NCI-H526 (cell line): ENCODE measurements at places on chromosomes 12 and 14.

GRCh38 chr12:108806346-108806745, 51.0 kb downstream of the SSH1 start:
- no peak for DNase-seq

- DNase-seq = no peak
Observed at GRCh38 chr12:54060975-54061778, 7.5 kb downstream of the HOXC4 start.

DNA sequence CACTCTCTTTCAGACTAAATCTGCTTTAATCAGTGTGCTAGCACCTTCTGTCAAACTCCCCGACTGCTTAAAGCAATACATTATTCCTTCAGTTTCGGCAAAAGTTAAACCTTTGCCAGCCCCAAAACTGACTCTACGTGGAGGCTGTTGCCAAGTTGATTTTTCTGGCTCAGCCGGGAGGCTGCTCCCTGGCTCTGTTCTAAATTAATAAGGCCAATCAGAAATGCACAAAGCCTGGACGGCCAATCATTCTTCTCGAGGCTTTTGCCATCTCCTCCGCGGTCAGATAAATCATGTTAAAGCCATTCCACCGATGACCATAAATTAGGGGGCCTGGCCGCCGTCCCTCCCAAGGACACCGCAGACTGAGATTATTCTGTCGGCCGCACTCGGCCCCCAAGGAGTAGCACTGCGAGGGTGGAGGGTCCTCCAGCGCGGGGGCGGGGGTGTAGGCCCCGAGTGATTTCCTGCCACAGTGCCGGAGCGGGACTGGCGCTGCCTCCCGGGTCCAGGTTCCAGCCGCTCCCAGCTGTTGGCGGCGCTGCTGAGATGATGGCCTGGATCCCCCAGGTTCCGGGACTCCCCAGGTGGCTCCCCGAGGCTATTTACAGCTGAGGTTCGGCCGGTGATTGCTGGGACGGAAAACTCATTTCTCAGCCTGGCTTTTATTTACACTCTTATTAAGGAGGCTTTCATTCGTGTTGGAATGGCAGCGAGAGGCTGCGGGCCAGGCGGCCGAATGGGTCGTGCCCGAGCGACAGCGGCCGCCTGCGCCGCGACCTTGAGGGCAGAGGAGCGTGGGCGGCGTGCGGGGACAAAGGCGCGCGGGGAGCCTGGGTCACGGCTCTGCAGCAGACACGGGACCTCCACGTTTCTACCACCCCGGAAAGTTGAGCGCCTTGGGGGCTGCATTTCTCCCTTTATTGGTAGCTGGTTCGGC, 165.1 kb downstream of the MON2 start:
- DNase-seq = no peak

DNA sequence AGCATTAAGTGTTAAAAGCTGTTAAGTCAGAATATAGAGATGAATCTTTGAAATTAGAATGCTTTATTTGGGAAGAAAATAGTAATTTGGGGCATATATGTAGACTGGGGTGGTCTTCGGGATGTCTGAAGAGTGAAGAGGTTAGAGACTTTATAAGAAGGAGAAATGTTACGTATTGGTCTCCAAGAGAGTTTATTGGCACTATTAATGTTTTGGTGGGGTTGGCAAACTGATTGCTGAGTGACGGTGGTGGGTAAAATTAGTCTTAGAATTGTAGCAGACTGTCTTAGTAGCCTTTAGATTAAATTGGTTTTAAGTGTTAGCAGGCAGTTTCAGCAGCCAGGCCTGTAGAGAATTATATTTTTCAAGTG, 4.9 kb upstream of the ATP23 start:
- DNase-seq = no peak

- DNase-seq = no peak
Observed at GRCh38 chr12:31496257-31496656, 94.7 kb downstream of the DENND5B start.

DNA sequence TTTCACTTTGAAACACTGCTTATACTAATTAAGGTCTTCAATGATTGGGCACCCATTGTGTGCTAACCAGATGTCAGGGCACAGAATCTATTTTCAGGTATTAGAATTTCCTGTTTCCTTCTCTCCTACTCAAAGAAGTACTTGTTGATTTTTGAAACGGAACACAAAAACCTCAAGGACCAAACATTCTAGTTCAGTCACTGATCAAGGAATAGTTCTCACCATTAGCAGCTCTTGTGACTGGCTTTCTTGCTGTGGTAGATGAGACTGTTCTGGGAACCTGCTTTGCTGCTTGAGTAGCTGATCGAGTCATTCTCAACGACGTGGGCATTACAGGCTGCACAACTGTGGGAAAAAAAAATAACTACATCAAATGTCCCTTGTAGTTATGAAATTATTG, 11.0 kb downstream of the DLGAP5 start:
- no peak for DNase-seq

GRCh38 chr12:48247181-48247966, 44.3 kb upstream of the OR10AD1 start:
- no peak for DNase-seq
